ENCODE measurements at places on chromosomes 2 and 18.

GRCh38 chr2:220660277-220661145, 911.6 kb downstream of the EPHA4 start:
- no peak for DNase-seq

- no peak for DNase-seq
These were observed 34.4 kb downstream of the YPEL5 start for GRCh38 chr2:30181176-30181575.

- no peak for DNase-seq
These were observed 75.9 kb downstream of the PTGR3 start for GRCh38 chr18:75132931-75133525.

DNA sequence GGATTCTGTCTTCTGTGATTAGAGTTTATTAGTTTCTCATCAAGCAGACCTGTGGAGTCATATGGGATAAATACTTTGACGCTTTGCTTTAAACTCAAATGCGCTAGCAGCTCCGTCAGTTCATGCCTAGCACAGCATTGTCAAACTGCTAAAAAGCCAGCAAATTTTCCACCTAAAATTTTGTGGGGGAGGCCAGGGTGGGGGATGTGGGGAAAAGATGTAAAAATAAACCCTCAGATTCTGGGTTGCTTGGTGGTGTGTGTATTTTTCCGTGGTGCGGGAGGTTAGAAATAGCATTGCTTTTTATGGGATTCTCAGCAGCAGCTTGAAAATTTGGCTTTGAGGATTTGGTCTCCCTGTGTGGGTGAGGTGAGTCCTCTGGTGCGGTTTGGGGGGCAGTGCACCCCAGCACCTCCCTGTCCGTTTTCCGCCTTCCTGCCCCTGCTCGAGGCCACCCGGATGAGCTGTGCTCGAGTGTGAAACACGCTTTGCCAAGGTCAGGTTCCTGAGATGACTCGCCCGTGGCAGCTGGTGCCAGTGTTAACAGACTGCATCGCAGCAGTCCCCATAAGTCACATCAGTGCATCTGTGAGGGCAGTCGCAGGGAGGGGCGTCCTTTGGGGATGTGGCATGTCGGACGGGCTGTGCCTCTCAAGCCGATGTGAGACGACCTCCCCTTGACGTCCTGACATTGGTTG, 65.9 kb downstream of the LDLRAD4 start:
- DNase-seq, result no peak

DNA sequence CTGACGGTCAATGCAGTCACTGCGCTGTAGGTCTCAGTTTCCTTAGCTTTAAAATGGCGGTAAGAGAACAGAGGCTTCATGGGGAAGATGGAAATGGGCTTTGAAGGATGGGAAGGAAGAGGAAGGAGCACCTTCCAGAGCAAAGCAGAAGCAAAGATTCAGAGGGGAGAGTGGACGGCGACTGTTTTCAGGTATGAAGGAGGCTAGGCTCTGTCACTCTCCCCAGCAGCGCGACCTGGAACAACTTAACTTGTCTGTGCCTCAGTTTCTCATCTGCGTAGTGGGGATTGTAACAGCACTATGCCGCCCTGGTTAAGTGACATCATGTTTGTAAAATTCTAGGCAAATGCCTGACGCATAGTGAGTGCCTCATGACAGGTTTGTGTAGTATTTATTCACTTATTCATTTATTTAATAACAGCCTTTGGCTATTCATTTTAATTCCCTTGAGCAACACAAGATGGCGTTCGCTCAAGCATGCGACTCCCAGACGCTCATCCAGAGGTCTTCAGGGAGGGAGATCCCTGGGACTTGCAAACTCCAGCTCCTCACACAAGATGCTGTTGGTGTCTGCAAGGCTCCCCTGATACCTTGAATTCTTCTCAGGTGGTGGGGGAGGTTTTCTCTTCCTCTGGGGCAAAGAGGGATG, 336.3 kb downstream of the DYSF start:
- DNase-seq, result peak; percentile 60

- no peak for DNase-seq
These were observed 692.4 kb downstream of the CPS1 start for GRCh38 chr2:211248841-211249240.

DNA sequence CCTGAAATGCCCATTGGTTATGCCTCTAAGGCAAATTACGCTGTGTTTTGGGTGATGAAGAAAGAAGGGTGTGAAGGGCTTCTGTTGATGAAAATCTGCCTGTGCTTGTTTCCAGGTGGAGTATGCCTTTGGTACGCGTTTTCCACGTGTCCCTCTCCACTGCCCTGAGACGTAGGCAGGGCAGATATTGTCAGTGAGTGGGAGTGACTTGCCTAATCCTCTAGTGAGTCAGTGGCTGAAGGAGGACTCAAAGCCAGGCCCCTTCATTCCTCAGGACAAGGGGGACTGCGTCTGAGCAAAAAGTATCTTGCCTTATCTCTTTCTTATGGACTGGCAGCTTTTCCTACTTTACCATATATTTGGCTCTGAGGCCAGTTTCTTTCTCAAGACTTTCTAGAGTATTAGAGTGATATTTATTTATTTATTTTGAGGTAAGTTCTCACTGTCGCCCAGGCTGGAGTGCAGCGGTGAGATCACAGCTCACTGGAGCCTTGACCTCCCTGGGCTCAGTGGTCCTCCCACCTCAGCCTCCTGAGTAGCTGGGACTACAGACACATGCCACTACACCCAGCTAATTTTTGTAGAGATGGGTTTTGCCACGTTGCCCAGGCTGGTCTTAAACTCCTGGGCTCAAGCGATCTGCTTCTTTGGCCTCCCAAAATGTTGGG, 10.2 kb downstream of the RALB start:
- DNase-seq, result no peak

- no peak for DNase-seq
These were observed 110.7 kb upstream of the STPG4 start for GRCh38 chr2:47265751-47266231.

- DNase-seq, result peak; percentile 40
These were observed 75.5 kb upstream of the TXNDC2 start for GRCh38 chr18:9810299-9810698.

DNA sequence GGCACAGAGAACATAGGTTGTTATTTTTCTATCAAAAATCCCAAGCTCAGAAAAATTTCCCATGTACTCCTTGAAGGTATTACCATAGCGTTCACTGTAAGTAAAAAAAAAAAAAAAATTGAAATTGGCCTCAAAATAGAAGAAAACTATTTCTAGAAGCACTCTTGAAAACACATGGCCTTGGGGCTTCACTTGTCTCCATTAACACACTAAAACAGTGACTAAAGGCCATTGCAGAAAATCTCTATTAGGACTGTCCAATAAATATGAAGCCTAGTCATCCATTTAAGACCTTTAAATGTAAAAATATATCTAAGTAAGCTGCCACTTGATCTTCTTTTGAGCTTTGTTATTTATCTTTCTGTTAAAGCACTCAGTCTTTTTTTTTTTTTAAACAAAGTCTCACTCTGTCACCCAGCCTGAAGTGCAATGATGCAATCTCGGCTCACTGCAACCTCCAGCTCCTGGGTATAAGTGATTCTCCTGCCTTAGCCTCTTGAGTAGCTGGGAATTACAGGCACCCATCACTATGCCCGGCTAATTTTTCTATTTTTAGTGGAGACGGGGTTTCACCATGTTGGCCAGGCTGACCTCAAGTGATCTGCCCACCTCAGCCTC, 35.8 kb downstream of the CCDC68 start:
- DNase-seq, result no peak

DNA sequence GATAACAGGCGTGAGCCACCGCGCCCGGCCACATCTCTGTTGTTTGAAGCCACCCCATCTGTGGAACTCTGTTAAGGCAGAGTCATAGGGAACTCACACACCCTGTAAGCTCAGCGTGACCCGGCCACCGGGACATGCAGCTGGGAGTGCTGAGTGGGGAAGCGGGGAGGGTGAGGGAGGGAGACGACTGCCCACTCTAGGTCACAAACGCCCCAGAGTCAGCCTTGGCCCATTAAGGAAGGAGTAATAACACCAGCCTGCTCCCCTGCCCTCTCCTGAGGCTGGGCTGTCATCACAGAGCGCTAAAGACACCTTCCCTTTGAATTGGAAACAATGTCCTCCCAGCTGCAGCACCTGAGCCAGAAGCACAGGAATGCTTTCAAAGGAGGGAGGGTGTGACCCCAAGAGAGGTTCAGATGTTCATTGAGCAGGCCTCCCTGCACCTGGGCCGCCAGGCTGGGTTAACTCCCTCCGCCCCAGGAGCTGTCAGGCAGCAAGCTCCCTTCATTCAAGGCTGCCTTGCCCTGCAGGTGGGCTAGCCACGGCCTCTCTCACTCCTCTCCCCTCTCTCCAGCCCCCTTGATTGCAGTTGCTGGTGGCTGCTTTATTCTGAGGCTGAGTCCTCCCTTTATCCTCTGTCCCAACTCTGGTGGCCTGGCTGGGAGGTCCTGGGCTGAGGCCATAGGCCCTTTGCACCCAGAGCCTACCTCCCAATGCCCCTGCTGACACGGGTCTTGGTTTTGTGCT, 77.2 kb upstream of the HPCAL1 start:
- DNase-seq, result no peak

GRCh38 chr2:172965433-172966212, 110.0 kb upstream of the MAP3K20 start:
- DNase-seq, result no peak

DNA sequence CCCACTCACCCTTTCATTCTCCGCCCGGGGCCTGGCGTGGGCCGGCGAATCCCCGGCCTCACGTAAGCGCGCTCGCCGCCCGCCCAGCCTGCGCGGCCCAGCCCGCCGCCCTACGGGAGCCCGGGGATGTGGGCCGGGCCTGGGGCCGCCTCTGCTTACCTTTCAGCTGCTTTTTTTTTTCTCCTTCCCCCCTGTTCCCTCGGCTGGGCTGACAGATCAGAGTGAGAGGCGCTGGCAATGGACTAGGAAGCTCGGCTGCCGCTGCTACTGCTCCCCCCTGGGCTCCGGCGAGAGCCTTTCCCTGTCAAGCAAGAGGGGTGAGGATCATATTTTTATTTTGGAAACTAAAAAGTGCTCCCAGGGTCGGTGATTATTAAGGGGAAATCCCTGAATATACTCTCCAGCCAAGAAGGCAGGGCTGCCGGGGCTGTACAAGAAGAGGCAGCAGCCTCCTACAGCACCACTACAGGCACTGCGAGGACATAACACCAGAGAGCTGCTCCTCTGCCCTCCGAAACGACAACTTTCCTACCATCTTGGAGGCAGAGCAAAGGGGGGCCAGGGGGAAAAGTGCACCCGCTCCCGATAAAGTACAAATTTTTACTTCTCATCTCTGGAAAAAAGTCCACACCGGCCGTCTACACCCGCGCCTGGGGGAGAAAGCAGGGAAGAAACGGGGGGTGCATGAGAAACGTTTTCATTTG, at the start of gene INO80D:
TSS of gene INO80D (minus strand) at position 433 of the 704 bp plus-strand sequence. CDS start 23,158 bp downstream, outside the sequence.
- peak; percentile 87 for DNase-seq

Measured in fibroblast of skin of back (primary cell).